ENCODE measurements at places on chromosomes 7 and 10.

GRCh38 chr10:55782181-55782580, 578.9 kb downstream of the ZWINT start:
- no peak for DNase-seq

DNA sequence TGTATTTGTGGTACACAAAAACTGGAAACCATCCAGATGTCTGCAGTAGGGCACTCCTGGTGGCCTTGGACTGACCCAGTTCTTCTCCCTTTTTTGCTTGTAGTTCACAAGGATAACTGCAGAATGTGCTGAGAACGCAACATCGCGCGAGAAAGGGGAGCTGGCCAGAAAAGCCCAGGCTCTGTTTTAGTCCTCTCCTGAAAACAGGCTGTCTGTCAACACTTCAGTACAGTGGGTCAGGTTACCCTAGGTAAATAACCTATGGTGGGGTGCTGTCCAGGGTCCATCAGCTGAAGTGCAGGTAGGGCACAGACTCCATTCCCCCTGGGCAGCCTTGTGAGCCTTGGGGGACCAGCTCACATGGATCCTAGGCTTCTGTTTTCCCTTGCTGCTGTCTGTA, 495.8 kb downstream of the MDFIC start:
- no peak for DNase-seq

DNA sequence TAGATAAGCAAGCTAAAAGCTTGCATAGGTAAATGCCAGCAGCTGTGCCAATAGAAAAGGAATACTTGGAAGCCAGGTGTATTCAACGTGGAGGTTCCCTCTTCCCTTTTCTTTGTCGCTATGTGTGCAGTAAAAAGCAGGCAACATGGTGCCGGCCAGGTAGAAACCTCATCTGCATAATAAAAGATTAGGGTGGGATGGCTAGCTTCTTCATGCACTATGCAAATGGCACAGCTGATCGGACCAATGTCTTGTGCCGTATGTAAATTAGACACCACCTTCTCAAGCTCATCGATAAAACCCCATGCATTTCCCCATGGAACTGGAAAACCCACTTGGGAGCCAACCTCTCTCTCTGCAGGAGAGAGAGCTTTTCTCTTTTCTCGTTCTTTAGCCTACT, 150.9 kb upstream of the FOXK1 start:
- no peak for DNase-seq

DNA sequence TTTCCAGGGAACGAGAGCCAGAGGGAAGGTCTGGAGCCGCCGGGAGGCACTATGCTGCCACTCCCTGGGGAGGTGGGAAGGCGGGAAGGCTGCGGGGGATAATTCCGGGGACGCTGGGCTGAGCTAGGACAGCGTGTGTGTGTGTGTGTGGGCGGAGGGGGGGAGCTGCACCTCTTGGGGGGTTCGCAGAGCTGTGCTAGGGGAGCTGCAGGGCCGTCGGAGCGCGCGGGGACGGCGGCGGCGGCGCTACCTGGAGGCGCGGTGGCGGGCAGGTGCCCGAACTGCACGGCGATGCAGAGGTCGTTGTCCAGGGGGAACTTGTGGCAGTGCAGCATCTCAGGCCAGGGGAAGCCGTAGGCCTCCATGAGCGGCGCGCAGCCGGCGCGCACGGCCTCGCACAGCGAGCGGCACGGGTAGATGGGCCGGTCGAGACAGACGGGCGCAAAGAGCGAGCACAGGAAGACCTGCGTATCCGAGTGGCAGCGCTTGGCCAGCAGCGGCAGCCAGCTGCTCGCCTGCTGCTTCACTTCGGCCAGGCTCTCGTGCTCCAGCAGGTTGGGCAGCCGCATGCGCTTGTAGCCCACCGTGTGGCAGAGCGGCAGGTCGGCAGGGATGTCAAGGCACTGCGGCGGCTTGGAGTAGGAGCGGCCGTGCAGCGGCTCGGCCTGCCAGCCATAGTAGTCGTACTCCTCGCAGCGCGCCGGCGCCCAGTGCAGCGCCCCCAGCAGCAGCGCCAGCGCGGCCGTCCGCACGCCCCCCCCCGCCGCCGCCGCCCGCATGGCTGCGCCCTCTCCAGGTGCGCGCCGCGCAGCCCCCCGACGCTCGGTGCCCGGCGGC, 526 bp downstream of the SFRP5 start:
- peak; percentile 51 for DNase-seq
